Suppressor macrophage (primary cell): ENCODE measurements at places on chromosomes 11 and 22.

DNA sequence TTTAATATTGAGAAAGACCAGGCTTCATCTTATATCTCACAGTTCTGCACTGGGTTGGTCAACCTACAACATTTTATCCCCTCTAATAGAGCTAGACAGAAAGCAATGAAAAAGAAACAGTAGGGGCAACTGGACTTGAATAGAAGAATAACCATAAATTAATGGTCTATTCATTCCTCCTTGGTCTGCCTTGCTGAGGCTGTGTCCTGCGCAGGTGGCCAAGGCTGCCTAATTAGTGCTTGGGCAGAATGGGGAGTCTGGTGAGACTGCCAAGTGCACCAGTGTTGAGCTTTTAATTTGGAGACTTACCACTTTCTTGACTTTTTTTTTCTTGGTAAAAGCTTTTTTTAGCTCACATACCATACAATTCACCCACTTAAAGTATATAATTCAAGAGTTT lies 35.0 kb upstream of the SPON1 start:
- no peak for DNase-seq

DNA sequence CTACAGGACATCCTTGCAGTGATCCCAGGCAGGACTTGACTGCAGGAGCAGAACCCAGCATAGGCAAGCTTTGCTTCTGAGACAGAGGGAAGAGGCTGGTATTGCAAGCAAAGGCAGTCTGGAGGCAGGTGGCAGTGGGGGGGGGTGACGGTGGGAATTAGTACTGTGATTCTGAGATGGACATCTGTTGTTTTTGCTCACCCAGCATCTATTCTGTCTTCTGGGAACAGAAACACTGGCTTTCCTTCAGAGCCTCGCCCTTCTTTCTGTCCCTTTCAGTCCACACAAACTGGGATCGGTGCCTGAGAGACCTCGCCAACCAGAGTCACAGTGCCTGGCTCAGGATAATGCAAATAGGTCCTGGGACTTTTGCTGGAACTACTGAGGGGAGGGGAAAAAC lies 31.2 kb upstream of the RASL10A start:
- no peak for DNase-seq

- no peak for DNase-seq
Observed at GRCh38 chr22:46084376-46084775, 66.0 kb upstream of the PPARA start.

GRCh38 chr11:8036002-8036802 lies 44.8 kb upstream of the TUB start:
- peak; percentile 55 for DNase-seq

- no peak for DNase-seq
Observed at GRCh38 chr11:1566381-1567051, 5.6 kb downstream of the DUSP8 start.
